ENCODE measurements at places on chromosomes 5 and 9.

- DNase-seq: no peak
Observed at GRCh38 chr5:34035756-34036155, 7.3 kb downstream of the C1QTNF3 start.

GRCh38 chr5:131879705-131880104 lies 65.8 kb downstream of the MEIKIN start:
- DNase-seq: no peak

DNA sequence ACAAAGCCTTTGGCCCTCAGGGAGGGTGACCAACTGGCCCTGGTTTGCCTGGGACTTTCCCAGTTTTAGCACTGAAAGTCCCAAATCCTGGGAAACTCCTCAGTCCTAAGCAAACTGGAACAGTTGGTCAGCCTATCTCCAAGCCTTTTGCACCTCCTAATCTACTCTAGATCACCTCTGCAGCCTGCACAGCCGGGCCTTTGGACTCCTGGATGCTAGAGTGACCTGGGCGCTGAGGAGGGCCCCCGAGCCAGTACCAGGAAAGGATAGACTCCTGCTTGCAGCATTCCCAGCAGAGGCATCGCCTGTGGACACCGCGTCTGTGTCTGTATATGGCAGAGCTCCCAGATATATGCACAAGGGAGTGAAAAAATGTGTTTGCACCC lies 15.1 kb downstream of the IRF1 start:
- DNase-seq: no peak

DNA sequence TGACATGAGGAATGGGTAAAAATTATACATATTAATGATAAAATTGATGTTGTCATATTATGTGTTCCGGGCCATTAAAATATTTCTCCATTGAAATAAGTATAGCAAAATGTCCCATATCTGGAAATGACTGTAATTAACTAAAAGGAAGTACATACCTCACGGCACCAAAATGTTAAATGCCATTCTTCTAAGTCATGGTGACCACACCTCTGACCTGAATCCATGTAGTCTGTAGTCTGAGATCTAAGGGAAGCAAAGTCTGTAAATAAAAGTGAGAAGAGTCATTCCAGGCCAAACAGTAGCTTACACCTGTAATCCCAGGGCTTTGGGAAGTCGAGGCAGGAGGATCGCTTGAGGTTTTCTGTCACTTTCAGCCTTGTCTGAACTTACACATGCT lies 8.7 kb upstream of the GDA start:
- DNase-seq: no peak

DNA sequence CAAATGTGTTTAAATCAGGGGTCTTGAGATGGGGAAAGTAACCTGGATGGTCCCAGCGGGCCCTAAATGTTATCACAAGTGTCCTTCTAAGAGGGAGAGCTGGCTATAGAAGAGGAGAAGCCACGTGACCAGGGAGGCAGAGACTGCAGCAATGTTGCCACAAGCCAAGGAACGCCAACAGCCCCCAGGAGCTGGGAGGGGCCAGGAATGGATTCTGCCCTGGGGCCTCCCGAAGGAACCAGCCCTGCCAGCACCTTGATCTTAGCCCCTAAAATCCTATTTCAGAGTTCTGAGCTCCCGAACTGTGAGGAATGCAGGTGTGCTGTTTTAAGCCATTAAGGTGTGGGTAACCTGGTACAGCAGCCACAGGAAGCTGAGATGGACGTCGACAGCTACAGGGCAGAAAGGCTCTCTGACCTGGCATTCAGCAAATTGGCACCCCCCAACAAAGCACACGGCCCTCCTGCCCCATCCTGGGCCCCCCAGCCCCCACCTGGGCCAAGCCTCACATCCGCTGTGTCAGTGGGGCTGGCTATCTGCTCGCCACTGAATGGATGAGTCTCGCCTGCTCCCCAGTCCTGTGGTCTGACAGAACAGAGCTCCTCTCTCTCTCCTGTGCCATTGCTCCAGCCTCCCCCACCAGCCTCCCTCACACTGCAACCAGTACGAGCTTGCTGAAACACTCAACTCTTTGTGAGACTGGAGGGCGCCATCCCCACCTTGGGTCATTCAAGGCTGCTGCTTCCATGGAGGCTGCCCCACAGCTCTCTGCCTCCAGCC lies 78.8 kb downstream of the ADAMTS2 start:
- no peak for DNase-seq

- DNase-seq: no peak
Observed at GRCh38 chr9:107674721-107675277, 185.2 kb upstream of the KLF4 start.

DNA sequence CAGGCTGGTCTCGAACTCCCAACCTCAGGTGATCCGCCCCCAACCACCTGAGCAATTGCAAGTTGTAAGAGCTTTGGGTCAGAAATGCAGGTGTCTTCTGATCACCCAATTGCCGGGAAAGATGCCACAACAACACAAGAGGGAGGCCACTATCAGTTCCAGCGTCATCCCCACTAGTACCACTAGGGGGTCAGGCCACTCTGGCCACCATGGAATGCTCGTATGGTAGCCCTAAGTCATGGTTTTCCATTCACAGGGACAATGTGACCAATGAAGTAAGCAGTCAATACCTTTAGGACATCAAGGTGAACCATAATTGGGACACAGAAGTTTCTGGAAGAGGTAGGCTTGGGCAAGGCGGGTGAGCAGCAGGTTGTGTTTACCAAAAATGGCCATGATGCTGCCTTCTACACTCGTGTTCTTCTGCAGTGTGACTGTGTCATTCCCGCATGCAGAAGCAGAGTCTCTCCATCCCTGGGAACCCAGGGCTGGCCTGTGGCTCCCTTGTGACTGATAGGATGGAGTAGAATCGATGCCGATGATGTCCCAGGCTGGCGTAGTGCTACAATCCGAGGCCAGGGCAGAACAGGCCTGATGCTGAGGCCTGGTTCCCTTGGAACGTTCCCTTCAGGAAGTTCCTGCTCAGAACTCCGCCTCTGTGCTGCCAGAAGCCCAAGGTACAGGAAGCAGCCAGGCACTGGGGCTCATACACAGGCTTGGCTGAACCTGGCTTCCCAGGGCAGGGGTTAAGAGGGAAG lies 42.2 kb upstream of the ANKRD33B start:
- DNase-seq: no peak

GRCh38 chr9:121201045-121201737 lies 478 bp downstream of the RAB14 start:
- no peak for DNase-seq
